ENCODE measurements at places on chromosomes 5 and 9.

DNA sequence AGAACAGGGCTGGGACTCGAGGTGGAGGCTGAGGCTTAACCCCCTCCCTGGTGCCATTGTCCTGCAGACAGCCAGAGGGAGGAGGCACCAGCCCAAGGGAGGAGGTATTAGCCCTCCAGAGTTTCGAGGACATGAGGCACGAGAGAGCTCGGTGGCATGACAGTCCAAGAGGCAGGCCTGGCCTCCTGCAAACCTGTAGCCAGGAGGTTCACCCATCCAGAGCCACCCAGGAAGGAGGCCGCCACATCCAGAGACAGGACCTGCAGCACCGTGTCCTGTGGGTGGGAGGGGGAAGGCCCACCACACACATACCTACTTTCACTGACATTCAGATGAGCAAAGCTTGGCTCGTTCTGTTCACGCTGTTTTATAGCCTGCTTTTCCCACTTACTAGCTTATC lies 75.2 kb upstream of the ADAMTS2 start:
- no peak overlapping the region for H3K27ac ChIP-seq
- no peaks in the 10 kb centered on the region for H3K27me3 ChIP-seq
- H3K36me3 ChIP-seq, result no peaks in the 10 kb centered on the region
- H3K4me1 ChIP-seq, result no peaks in the 10 kb centered on the region

DNA sequence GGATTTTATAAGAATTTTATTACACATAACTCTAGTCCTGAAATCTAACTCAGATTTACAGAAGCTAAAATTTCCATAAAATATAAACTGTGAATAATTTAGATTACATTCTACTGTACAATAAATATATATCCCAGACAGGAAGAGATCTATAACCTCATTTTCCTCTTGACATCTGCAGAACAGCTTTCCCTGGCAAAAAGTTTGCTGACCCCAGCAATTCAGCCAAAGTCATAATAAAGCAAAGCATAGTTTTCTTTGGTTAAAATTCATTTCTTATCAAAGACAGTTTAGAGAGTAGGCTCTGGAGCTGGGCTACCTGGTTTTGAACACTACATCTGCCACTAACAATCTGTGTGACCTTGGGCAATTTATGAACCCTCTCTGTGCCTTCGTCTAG lies 372.5 kb downstream of the CAAP1 start:
- no peaks in the 10 kb centered on the region for H3K4me1 ChIP-seq
- H3K4me3 ChIP-seq, result no peak overlapping the region
- no peaks in the 10 kb centered on the region for H3K27me3 ChIP-seq
- DNase-seq, result no peak
- H3K36me3 ChIP-seq, result no peaks in the 10 kb centered on the region
- no peak overlapping the region for H3K27ac ChIP-seq

DNA sequence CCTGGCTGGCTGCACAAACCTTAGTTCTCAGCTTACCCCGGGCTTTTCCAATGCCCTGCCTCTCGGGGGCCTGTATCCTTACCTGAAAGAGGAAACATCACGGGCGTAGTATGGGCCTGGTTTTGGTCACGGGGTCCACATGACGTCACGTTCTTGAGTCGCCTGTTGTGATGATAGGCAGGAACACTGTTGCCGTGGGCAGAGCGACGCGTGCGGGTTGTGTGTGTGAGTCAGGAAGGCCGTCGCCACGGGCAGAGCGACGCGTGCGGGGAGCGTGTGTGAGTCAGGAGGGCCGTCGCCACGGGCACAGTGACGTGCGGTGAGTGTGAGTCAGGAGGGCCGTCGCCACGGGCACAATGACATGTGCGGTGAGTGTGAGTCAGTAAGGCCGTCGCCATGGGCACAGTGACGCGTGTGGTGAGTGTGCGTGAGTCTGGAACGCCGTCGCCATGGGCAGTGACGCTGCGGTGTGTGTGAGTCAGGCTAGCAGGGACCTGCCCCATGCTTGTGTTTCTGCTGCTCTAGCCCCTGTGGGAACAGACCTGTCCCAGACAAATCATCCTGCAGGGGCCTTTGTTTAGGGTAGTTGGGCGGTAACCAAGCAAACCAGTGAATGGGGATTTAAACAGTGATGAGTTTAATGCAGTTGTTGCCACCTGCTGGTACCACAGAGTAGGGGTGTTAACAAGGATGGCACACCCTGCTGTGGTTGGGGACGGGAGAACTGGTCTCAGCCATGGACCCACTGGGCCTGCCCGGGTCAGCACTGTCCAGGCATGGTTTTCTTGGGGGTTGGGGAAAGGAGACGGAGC lies 19.8 kb downstream of the TRIP13 start:
- no peak overlapping the region for H3K4me3 ChIP-seq
- no peaks in the 10 kb centered on the region for H3K27me3 ChIP-seq
- H3K4me1 ChIP-seq, result no peaks in the 10 kb centered on the region

DNA sequence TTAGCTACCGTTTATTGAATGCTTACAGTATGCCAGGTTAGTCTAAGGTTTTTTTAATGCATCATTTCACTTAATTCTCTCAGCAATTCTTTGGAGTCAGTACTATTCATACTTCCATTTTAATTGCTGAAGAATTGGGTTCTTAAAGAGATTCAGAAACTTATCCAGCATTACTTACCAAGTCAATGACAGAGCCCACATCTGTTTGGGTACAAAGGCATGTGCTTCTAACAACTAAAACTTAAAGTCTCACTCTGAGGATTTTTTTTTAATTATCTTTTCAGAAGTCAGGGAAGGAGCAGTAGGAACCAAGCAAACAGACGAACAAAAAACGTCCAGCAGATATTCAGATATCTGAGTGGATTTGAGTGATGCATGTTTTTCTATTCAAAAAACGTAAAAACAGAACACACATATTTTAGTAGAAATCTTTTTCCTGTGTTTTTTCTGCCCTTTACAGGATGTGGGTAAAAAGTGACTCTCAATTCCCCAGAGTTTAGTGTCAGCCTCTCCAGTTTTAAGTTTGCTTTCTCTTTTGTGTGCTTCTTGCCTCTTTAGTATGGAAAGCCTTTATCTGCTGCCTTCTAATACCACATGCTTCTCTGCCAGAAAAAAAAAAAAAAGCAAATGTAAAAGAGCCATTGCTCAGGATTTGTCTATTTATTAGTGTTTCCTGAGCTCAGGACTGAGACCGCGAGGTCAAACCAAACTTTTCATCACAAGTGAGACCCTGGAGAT lies 118.0 kb downstream of the PRKACG start:
- H3K27me3 ChIP-seq, result no peaks in the 10 kb centered on the region
- no peak for DNase-seq
- no peak overlapping the region for H3K27ac ChIP-seq
- no peaks in the 10 kb centered on the region for H3K36me3 ChIP-seq
- peaks cover 5% of the 10 kb centered on the region for H3K4me1 ChIP-seq
- no peak overlapping the region for H3K4me3 ChIP-seq

DNA sequence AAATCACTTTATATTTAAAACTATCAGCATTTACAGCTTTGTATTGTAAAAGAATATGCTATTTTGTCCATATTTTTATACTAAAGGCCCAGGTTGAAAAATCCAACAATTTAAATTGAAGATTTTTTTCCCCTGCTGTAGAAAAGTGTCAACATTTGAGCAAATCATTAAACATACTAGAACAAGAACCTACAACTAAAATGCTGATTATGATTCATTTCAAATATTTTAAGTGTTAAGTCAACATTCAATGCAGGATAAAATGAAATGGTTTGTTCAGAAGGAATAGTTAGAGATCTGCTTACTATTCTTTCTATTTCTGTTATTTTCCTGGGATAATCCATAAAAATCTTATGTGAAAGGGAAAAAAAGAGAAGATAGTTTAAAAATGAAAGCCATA lies 866.5 kb upstream of the DMAC1 start:
- no peaks in the 10 kb centered on the region for H3K27me3 ChIP-seq
- no peaks in the 10 kb centered on the region for H3K4me1 ChIP-seq
- DNase-seq, result no peak
- H3K4me3 ChIP-seq, result no peak overlapping the region
- H3K27ac ChIP-seq, result no peak overlapping the region
- no peaks in the 10 kb centered on the region for H3K36me3 ChIP-seq

DNA sequence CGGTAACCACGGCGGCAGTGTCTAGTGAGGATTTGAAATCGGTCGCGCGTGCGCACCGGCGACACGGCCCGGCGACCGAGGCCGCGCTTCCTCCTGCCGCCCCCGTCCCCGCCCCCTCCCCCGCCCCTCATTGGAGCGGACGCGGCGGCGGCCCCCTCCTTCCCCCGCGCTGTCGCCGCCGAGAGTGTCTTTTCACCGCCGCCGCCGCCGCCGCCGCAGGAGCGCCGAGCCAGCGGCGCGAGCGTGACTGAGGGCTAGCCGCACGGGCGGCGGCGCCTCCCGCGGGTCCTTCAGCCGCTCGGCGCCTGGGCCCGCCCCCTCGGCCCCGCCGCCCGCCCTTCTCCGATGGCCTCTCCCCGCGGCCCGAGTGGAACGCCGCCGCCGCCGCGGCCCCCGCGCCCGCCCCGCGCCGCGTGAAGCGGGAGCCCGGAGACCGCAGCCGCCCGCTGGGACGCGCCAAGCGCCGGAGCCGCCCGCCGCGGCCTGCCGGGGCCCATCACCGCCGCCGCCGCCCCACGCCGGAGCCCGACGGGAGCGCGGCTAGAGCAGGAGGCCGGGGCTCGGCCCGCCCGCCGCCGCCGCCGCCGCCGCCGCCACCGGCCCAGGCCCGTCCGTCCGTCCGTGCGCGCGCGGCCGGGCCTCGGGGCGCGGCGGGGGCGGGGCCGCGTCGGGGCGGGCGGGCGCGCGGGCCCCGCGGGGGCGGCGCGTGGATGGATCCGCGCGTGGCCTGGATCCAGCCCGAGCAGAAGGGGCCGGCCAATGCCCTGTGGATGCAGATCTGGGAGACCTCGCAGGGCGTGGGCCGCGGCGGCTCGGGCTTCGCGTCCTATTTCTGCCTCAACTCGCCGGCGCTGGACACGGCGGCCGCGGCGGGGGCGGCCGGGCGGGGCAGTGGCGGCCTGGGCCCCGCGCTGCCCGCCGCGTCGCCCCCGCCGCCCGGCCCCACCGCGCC lies at the start of gene TENT4A:
Gene TENT4A (plus strand): TSS at position 159 of the 952 bp plus-strand sequence. CDS start 552 bp downstream, at position 711.
- peak within 1 kb of the TSS; percentile 80 for H3K4me3 ChIP-seq
- peaks cover 20% of the 10 kb centered on the region for H3K4me1 ChIP-seq
- H3K27me3 ChIP-seq, result no peaks in the 10 kb centered on the region
- DNase-seq, result no peak
- no peaks in the 10 kb centered on the region for H3K36me3 ChIP-seq

All from left lung (tissue), 14 donors.